ENCODE measurements at places on chromosomes 1 and 21.
A peak's percentile ranks its signal among the peaks of the same experiment; 100 is the strongest.

- DNase-seq = peak; percentile 78
These were observed 2.2 kb upstream of the CRABP2 start for GRCh38 chr1:156707417-156708217.

DNA sequence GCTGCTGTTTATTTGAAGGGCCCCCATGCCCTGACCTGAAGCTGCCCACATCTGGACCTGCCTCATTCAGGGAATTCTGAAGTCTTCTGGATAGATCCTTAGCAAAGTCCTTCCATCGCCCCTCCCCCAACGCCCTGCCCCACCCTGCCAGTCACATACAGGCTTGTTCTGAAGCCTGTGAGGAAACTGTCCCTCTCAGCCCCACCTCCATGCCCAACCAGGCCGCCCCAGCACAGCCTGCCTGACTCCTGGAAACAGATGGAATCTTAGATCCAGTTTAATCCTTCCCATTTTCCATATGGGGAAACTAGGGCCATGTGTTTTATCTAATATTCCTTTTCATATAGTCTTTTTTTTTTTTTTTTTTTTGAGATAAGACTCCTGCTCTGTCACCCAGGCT, 44.5 kb upstream of the GPR37L1 start:
- DNase-seq = no peak

GRCh38 chr1:167453123-167453522, 65.2 kb downstream of the CD247 start:
- DNase-seq = no peak

DNA sequence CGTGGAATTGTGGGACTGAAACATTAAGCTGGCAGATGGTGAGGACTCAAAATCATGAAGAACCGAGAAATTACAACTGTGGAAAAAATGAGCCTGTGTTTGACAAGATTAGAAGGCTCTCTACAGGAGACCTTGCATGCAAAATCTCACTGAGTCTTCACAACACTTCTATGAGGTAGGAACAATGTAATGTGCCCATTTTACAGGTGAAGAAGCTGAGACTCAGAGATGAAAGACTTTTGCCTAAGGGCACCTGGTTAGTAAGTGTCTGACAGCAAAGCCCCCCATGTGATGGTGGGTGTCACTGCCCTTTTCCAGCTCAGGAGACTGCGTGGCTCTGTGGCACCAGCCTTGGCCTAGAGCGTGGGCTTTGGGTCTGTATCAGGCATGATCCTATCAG, 21.0 kb downstream of the OPRD1 start:
- DNase-seq = no peak

DNA sequence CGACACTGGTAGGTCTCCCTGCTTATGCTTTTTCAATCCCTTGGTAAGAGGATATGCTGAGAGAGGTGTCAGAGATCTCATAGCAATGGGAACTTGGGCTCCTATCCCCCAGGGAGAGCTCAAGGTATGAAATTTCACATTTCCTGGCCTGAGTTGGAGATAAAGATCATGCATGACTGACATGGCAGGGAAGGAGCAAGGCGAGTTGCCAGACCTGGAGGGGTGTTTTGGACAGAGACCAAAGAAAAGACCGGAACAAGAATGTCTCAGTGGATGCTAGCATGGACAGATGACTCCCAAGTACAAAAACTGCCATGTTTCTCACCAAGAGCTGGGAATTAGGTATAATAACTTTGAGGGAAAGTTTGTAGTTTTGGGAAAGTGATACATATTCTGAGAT, 334.1 kb upstream of the B3GALT2 start:
- peak; percentile 12 for DNase-seq

GRCh38 chr1:196070940-196071339, 537.3 kb downstream of the KCNT2 start:
- DNase-seq = no peak

GRCh38 chr1:111204201-111204982, 3.9 kb upstream of the DENND2D start:
- DNase-seq = no peak

DNA sequence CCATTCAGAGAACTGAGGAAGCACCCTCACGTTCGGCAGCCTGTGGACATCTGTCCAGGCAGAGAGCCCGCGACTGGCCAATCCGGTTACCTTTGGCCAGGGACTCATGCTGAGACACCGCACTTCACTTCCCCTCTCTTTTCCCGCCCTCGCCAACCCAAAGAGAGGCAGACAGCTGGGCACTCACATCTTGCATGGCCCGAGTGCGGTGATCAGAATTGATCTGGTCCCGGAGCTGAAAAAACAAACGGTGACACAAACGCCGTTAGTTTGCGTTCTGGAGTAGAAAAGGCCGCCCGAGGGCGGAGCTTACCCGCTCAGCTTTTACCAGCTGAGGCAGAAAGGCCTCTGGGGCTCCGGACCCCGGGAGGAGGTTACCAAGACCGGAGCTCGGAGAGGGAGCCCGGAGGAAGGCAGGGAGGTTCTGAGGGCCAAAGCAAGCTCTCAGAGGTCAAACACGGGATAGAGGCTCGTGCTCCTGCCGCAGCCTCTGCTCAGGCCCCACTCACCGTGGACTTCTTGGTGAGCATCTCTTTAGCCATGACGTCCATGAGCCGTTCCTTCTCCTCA, 376 bp downstream of the SF3A3 start:
- DNase-seq = no peak

- peak; percentile 89 for DNase-seq
These were observed 59.0 kb upstream of the IPO9 start for GRCh38 chr1:201769966-201770365.

Data from fibroblast of skin of right biceps (primary cell).